ENCODE measurements at places on chromosomes 13 and 19.

DNA sequence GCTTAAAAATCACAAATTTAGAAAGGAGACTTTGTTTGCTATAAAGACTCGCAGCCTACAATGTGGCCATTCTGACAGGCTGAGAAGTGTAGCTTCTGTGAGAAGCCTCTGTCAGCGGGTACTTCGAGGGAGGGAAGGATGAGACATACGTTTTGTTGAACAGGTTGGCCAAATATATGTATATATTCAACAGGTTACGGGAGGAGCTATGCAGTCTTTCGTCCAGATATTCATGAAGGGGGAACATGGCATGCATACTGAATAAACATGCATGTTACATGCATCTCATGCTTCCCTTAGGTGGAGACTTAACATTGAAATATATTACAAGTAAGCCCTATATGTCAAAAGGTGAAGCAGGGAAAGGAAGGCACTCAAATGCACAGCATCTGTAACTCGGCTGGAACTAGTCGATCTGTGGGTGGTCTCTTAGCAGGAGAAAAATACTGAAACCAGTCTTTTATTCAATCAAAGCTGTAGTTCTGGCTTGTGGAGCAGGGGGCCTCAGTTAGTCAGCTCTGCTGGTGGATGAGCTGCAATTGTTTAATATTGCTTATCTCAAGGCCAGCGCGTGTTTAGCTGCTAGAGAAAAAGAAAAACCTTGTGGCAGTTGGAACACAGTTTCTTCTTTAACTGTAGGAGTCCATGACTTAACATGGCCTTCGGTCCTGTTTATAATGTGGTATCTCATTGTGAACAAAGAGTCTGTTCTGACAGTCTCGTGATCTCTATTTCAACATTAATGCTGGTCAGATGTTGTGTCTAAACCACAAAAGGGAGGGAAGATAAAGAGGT is 94.3 kb downstream of the FAM216B start:
- DNase-seq = no peak

GRCh38 chr19:7677669-7678311 is 900 bp downstream of the MCEMP1 start:
- DNase-seq = no peak

DNA sequence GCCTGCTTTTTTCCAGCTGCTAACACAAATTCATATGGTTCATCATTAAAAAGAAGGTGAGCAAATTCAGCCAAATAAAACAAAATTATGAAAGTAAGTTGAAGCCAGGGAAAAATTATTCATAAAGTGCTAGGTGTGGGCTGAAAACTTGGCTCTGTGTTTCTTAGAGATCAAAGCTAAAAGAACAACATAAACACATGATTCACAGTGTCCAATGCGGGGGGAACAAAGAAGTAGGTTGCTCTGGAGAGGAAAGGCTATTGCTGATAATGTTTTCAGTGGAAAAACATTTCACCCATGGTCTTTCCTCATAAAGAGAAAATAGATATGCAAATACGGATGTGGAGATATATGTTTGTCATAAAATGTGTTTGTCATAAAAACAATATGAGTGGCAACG is 1691.5 kb upstream of the SLC10A2 start:
- DNase-seq = no peak

- no peak for DNase-seq
These were observed 58.2 kb downstream of the TSHZ3 start for GRCh38 chr19:31290931-31291590.

DNA sequence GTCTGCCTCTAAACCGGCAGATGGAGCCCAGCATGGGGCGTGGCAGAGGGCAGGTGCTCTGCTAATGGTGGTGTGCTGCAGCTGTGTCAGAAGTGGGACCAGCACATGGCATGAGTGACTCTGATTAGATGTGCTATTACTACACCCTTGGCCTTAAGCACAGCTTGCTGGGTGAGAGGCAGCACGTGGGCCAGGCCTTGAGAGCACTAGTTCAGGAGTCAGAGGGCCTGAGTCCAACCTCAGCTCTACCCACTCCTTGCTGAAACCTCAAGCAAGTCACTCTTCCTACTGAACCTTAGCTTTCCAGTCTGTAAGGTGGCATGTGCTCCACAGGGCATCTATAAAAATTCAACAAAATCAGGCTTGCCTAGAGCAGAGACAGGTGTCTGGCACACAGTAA is 22.7 kb downstream of the AKT2 start:
- no peak for DNase-seq

GRCh38 chr13:104382951-104383350 is 1316.7 kb upstream of the SLC10A2 start:
- no peak for DNase-seq

- no peak for DNase-seq
These were observed 22.0 kb downstream of the COL4A1 start for GRCh38 chr13:110284779-110285484.

GRCh38 chr19:27833031-27833430 is 1379.9 kb downstream of the UQCRFS1 start:
- DNase-seq = no peak

GRCh38 chr13:21106089-21106488 is 44.7 kb upstream of the LATS2 start:
- no peak for DNase-seq

DNA sequence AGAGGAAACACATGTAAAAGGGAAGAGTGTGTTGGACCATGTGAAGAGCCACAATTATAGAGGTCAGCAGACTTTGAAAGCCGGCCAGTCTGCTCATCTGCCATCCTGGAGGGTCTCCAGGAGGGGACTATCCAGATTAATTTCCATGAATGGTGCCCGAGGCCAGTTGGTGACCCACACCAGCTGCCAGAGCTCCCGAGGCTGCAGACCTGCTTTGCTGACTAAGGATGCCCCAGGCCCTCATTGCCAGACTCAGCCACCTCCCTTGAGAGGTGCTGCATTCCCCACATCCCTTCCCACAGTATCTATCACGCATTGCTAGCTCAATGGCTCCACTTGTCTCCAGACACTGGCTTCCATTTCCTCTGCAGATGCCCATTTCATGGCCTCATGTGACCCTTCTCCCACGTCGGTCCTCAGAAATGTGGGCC is 110.3 kb downstream of the NALCN start:
- no peak for DNase-seq

- DNase-seq = peak; percentile 35
These were observed 5.7 kb downstream of the SOX1 start for GRCh38 chr13:112072534-112073244.

GRCh38 chr13:67769063-67769986 is 539.2 kb upstream of the PCDH9 start:
- DNase-seq = no peak

GRCh38 chr13:61170856-61171255 is 244.8 kb downstream of the PCDH20 start:
- DNase-seq = no peak

DNA sequence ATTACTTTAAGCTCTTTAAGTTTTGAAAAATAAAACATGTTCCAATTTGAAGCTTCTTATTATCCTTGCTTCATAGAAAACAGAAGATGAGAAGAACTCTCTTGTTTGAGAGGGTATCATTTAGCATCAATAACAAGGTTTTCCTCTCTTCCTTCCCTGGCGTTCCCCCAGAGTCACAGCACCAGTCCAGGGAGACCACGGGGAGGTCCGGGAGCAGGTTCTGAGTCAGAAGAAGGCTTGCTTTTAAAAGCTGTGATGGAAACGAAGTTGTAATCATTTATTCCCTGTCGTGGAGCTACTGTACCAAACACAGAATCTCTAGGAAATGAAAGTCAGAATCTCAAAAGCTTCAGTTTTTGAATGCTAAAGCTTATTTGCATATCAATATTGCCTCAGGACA is 174.0 kb upstream of the LSM14A start:
- DNase-seq = no peak

GRCh38 chr13:109906976-109907375 is 120.6 kb upstream of the IRS2 start:
- no peak for DNase-seq

GRCh38 chr19:39680593-39680992 is 23.7 kb upstream of the LGALS14 start:
- no peak for DNase-seq

- DNase-seq = peak; percentile 48
These were observed 702 bp downstream of the PTH2 start for GRCh38 chr19:49422407-49423070.

- no peak for DNase-seq
These were observed 121.6 kb downstream of the COG6 start for GRCh38 chr13:39777021-39777420.

- no peak for DNase-seq
These were observed 591.1 kb downstream of the PCDH9 start for GRCh38 chr13:66639044-66639443.

DNA sequence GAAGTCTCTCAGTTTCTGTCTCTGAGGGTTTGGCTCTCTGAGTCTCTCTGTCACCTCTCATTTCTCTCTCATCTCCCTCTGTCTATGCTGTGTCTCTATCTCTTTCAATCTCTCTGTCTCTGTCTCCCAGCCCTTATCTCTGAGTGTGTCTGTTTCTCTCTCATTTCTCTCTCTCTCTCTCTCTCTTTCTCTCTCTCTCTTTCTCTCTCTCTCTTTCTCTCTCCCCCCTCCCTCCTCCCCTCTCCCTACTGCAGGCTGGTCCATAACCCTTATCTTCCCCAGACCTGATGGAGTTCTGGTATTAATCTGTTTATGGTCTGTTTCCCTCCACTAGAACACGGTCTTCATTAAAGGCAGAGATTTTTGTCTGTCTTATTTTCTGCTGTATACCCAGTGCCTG is 1.3 kb upstream of the PVR start:
- DNase-seq = no peak

DNA sequence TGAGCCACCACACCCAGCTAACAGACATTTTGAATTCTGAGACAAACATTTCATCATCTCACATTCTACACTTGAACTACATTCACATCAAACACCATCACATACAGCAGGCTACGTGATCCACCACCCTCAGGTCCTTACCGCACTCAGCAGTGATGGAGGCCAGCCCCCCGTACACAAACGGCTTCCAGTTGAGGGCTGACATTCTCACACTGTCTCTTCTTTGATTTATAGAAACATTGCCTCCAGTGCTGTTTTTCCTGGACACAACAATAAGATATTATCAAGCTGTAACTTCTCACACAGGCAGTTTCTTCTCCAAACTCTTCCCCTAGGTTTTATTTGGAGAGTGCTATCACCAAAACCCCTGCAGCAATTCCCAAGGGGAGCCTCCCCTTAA is 7.0 kb downstream of the SLC25A30 start:
- DNase-seq = no peak

- DNase-seq = no peak
These were observed at the start of gene LMO7 for GRCh38 chr13:75635828-75636435. TSS of gene LMO7 (plus strand) at chr13:75636330. CDS start at chr13:75636658, 328 bp downstream.

DNA sequence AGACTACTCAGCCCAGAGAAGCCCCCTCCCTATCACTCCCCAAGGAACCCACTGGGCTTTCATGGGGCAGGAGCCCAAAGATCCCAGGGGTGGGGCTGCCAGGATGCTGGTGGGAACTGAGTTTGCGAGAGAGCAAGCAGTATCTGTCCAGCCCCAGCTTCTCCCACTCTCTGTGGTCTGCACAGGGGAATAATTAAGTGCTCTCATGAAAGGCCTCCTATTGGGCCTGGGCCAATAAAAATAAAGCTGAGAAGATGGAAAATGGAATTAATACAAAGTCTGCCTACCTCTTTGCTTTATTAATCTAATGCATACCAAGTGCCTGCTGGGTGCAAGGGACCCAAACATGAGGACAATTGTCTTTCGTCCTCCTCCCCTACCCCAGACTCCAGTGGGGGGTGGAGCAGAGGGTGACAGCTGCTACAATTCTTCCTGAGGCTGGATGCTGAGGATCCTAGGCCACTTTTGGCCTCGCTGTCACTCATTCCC is 5.4 kb downstream of the DDX39A start:
- no peak for DNase-seq

GRCh38 chr13:114116734-114117133 is 15.7 kb downstream of the RASA3 start:
- no peak for DNase-seq

- no peak for DNase-seq
These were observed 1.2 kb downstream of the TBC1D17 start for GRCh38 chr19:49878744-49879070.

DNA sequence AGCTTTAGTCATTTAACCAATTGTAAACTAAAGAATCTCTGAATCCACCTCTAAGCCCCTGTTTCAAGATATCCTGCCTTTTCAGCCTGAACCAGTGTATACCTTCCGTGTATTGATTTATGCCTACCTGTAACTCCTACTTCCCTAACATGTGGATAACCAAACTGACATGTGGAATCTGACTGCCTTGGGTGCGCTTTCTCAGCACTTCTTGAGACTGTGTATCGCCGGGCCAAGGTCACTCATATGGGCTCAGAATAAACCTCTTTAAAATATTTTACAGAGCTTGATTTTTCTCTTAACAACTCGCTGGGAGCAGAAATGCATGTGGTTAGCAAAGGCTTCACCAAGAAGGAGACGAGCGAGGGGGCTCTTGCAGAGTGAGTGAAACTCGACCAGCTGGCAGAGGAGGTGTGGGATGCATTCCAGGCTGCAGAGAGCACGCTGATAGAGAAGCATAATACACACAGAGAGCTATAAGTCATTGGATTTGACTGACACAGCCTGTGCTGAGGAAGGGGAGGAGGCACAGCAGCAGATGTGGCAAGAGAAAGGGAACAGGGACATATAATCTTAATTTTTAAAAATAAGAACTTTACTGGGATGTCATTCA is 268.2 kb upstream of the MAB21L1 start:
- no peak for DNase-seq

- DNase-seq = no peak
These were observed 3.1 kb downstream of the NCAN start for GRCh38 chr19:19214892-19215291.

- DNase-seq = no peak
These were observed 7.0 kb downstream of the DNAJB1 start for GRCh38 chr19:14511229-14511593.

GRCh38 chr19:47351548-47351947 is 2.4 kb downstream of the DHX34 start:
- DNase-seq = no peak

DNA sequence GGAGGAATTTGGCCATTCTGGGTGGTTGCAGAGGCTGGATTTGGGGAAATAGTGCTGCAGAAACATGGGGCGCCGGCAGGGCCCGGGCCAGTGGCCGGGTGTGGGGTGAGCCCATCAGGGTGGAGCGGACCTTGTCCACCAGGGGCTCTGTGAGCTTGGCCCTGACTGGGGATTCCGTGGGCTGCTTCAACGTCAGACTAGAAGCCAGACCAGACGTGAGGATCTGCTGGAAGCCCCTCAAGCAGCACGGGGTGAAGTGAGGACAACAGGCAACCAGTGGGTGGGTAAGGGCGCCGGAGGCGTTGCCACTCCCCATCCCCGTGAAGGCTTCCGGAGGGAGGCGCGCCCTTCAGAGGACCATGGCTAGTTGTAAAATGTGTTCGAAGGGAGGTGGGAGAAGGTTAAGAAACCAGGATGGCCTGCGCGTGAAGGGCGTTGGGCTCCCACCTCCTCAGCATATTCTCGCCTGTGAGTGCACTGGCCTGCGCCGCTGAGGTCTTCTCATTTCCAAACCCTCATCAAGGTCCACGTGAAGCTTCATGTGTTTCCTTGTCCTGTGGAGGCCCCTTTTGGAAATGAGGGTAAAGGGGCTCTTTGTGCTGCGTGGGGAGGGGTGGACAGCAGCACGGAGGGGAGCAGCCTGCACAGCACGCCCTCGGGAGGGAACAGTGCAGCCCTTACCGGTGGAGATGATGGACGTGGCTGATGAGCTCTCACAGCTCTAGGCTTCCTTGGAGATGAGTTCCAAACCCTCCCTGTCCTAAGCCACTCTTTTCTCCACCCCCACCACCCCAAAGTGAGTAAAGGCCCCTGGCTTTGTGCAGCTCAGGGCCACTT is 8.3 kb downstream of the TEX29 start:
- DNase-seq = no peak

Measured in NCI-H2029 (cell line).